Aorta (tissue), 5 donors: ENCODE measurements at places on chromosomes 12 and 14. TPM values are rescaled to one million over a fixed set of nuclear protein-coding genes. Genes with fewer than 3 reads are reported as not detected.

DNA sequence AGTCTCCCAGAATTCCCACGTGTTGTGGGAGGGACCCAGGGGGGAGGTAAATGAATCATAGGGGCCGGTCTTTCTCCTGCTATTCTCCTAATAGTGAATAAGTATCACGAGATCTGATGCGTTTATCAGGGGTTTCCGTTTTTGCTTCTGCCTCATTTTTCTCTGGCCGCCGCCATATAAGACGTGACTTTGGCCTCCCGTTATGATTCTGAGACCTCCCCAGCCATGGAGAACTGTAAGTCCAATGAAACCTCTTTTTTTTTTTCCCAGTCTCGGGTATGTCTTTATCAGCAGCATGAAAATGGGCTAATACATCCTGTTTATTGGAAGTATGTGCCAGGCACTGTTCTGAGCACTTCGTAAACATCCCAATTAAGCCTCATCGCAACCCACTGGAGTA lies 788 bp downstream of the KRT72 start:
- DNase-seq = no peak

GRCh38 chr14:103733651-103734050 lies 18.0 kb downstream of the ZFYVE21 start:
- no peak for DNase-seq

Gene PLCZ1
- 0.66 TPM for total RNA-seq

GRCh38 chr12:127773520-127773919 lies 493.4 kb upstream of the TMEM132C start:
- no peak for DNase-seq

DNA sequence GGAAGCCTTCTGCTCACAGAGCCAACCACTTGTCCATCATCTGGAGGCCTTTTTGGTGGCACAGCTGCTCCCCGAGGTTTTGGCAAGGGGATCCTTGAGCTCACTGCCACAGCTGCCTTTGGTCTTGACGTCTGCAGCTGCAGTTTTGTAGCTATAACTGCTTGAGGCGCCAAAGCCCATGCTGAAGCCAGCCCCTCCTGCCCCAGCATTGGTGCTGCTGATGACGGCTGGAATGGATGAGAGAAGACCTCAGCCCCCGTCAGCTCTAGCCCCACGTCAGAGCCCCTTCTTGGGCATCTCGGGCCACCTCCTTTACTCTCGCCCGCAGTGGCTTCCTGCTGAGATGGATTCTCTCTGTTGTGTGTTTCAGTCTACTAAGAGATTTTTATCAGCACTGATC lies 12.3 kb upstream of the KRT74 start:
- DNase-seq = no peak

- DNase-seq = no peak
These were observed 70.0 kb downstream of the DIP2B start for GRCh38 chr12:50574601-50575348.

DNA sequence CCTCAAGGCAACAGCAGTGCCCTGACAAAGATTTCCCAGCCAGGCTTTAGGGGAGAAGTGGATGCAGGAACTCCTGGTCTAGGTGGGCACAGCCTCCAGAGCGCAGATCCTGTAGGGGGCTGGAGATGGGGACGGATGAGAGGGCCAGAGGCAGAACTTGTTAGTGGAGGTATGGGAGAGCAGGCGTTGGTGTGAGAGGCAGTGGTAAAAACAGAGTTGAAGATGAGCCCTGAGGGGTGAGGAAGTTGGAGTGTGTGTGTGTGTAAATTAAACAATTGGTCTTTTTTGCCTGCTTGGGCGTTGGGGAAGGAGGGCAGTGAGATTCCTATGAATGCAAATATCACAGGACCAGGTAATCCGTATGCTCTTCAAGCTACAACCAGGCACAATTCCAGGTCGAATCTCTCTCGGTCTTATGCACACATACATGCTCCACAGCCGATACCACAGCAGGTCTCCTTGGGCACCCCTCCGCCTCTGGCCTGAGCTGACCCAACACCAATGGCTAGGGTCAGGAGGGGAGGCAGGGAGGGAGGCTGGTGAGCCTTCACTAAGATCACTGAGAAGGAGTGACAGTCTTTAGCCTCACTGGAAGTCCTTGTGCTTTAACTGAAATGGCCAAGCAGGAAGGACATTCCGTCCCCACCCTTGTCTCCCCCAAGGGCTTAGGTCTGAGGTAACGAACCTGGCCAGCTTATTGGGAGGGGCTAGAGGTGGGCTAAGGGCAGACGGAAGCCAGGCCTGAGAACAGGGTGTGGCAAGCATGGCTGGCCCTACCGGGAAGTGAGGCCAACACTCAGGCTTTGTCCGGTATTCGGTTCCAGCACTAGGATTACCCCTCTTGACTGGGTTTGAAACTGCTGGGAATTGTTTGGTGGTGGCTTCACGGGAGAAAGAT lies 1.5 kb upstream of the KRT7 start:
- DNase-seq = peak; percentile 55

DNA sequence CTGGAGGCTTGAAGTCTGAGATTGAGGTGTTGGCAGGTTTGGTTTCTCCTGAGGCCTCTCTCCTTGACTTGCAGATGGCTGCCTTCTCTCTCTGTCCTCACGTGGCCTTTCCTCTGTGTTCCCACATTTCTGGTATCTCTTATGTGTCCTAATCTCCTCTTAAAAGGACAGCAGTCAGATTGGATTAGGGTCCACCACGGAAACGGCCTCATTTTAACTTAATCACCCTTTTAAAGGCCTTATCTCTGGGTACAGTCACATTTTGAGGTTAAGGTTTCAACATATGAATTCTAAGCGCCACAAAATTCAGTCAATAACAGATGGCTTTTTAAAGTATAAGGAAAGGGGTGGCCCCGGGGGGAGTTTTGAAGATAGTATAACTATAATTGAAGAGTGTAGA lies 33.5 kb downstream of the UNC79 start:
- DNase-seq = no peak

GRCh38 chr14:91035855-91036254 lies 24.6 kb downstream of the RPS6KA5 start:
- DNase-seq = no peak

DNA sequence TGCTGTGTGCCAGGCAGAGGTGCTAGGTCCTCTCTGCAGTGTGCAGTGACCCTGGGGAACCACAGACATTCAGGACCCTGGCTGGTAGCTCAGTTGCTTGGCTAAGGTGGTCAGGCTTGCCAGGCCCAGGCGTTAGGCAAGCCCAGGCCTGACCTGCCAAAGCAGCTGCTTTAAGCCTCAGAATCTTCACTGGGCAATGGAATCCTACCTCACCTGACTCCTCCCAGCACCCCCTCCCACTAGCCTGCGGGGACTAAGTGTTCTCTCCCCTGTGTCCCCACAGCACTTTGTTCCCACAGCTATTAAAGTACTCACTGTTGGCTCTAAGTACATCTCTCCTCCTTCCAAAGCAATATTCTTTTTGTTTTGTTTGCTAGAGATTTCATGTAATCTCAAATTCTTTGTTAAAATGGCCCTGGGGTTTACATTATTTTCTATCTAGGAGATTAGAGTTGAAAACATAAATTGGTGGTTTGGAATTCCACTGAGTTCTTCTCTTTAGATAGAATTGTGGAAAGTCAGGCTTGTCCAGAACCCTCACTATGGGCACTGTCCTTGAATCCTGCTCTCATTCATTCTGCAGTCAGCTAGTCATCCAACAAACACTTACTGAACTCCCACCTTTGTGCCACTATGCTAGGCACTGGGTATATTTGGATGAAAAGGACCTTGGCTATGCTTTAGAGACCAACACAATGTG lies 44.4 kb downstream of the DGLUCY start:
- DNase-seq = no peak

GRCh38 chr14:33524244-33524643 lies 426.6 kb downstream of the EGLN3 start:
- no peak for DNase-seq

GRCh38 chr14:66133666-66134065 lies 352.5 kb upstream of the CCDC196 start:
- no peak for DNase-seq

- peak; percentile 90 for DNase-seq
These were observed at the start of gene SYNE3 for GRCh38 chr14:95516554-95517181. Gene SYNE3 (minus strand): TSS chr14:95516650. CDS start chr14:95475821, 40,829 bp downstream.

Gene RESF1
- total RNA-seq = 49.4 TPM

DNA sequence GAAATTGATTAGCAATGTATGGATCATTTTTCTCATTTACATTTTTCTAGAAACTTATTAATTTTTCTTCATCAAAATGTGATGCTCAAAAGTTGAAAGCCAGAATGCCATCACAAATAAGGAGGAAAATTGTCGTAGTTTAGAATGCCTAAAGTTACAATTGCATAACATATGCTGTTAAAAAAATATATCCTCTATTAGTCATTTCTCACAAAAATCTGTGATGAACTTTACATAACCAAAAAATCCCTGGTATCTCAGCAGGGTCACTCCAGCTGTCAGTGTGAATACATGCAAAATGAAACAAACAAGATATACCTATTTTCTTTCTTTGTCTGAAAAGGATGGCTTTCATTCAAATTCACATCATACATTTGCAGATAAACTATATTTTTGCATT lies 358.9 kb downstream of the PAWR start:
- DNase-seq = no peak

GRCh38 chr14:40122968-40123648 lies 690.9 kb upstream of the FBXO33 start:
- DNase-seq = no peak

GRCh38 chr12:51906430-51907082 lies 748 bp upstream of the ACVRL1 start:
- peak; percentile 73 for DNase-seq

DNA sequence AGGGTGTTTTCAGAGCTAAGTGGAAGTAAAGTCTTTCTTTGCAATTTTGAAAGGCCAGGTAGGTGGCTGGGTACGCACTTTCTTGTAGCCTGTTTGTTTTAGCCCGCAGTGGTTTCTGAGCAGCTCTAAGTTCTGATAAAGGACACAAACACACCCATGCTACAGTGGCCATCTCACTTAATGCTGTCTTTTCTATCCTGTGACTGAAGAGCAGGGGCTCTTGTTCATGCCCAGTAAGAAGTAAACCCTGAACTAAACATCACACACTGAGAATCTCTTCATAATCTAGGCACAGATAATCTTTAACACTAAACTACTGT lies 427.2 kb downstream of the RAD51B start:
- DNase-seq = no peak

GRCh38 chr12:56160193-56160763 lies 2.1 kb downstream of the MYL6 start:
- peak; percentile 49 for DNase-seq

DNA sequence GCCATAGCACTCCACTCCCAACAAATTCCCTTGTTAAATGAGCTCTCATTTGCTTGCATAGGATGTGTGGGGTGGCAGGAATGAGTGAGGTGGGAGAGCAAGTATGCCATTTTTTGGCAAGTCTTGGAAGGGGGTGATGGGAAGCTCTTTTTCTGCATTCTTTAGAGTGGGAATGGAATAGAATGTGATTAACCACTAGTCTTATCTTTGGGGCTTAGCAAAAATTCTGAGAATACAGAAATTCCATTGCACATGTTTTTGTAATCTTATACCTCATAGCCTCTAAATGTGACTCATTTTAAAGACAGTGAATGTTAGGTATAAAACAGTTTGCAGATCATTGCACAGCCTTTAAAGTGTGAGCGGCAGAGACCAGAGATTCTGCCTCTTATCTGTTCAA lies 28.4 kb upstream of the NEDD1 start:
- no peak for DNase-seq

Gene LRRC74A
- total RNA-seq = not detected

DNA sequence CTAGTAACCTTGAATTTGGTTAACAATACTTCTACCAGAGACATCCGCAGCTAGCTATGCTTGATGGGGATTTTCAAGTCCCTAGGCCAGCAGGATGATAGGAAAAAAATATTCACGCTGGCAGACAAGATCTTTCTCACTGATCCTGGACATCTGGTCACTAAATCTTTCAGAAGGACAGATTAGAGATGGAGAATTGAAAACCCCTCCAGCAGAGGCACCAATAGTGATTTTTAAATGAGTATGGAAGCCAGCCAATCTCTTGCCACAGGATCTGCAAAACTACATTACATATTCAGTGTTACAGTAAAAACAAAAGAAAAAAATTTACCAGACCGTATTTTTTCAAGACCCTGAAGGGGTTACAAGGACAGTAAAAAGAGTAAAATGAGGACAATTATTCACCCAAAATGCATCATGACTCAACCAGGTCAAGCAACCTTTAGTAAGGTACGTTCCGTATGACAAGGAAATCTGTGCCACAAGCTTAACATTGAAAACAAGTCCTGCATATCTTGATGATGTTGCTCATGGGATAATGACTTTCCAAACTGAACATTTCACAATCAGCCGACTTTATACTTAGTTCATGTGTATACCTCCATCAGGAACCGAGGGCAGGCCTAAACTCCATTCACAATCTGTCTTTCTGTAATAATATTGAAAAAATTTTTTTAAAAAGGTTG lies 239.5 kb downstream of the GXYLT1 start:
- DNase-seq = no peak

GRCh38 chr12:5022025-5022424 lies 21.7 kb upstream of the KCNA5 start:
- no peak for DNase-seq

- DNase-seq = no peak
These were observed 39.2 kb downstream of the EFCAB11 start for GRCh38 chr14:89915114-89915878.

- no peak for DNase-seq
These were observed 13.0 kb upstream of the DIABLO start for GRCh38 chr12:122238861-122239260.

Gene RASSF9
- 7.9 TPM for total RNA-seq

- DNase-seq = no peak
These were observed 58.4 kb upstream of the STAC3 start for GRCh38 chr12:57309420-57309819.

- DNase-seq = no peak
These were observed 13.3 kb downstream of the RAP1B start for GRCh38 chr12:68623984-68624383.

Gene PAPLN
- total RNA-seq = 21.4 TPM

DNA sequence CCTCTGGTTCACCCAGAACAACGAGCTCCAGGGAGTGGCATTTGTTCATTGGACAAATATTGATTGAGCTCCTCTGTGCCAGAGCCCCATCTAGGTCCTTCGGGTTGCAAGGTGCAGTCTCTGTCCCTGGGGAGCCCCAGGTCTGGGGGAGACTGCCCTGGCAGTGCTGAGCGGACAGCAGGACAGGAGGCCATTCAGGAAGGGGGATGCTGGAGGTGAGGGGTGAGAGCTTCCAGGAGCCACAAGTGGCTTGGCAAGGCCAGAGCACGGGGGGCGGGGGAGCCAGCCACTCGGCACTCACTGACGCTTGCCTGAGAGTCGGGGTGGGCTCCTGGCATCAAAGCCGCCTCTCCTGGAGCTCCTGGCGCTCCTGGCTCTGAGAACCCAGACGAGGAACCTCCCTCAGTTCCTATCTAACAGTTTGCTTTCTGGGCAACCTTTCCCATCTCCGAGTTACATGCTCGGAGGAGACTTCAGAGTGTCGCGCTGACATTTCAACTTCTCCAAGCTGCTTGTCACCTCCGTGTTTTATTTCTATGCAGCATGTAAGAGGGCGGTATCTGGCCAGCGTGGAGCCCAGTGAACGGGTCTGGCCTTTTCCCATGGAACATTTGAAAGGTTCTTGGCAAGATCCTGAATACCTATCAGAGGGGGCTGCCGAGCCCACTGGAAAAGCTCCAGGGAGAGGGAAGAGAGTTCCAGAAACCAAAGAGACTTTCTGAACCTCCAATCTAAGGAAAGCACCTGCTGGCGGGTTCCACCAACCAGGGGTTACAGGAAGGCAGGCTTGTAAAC lies 62.0 kb upstream of the BCL11B start:
- peak; percentile 48 for DNase-seq

Gene AMN
- 0.48 TPM for total RNA-seq

GRCh38 chr12:6367065-6367968 lies 8.0 kb downstream of the SCNN1A start:
- peak; percentile 50 for DNase-seq

Gene RERG
- 77.3 TPM for total RNA-seq

- no peak for DNase-seq
These were observed 14.9 kb downstream of the DTX1 start for GRCh38 chr12:113071135-113072112.
